Small intestine (tissue), 16 donors: ENCODE measurements at places on chromosomes 12 and 14. TPM values are rescaled to one million over a fixed set of nuclear protein-coding genes. Genes with fewer than 3 reads are reported as not detected.

Gene GPR84
- polyA plus RNA-seq, result not detected

Gene ACSM4
- polyA plus RNA-seq, result not detected

Gene CD163L1
- polyA plus RNA-seq, result 1.2 TPM

Gene AQP2
- not detected for polyA plus RNA-seq

Gene TTC6
- polyA plus RNA-seq, result 0.54 TPM

Gene SOCS2
- 14.7 TPM for polyA plus RNA-seq

Gene PIGH
- 53.9 TPM for polyA plus RNA-seq

DNA sequence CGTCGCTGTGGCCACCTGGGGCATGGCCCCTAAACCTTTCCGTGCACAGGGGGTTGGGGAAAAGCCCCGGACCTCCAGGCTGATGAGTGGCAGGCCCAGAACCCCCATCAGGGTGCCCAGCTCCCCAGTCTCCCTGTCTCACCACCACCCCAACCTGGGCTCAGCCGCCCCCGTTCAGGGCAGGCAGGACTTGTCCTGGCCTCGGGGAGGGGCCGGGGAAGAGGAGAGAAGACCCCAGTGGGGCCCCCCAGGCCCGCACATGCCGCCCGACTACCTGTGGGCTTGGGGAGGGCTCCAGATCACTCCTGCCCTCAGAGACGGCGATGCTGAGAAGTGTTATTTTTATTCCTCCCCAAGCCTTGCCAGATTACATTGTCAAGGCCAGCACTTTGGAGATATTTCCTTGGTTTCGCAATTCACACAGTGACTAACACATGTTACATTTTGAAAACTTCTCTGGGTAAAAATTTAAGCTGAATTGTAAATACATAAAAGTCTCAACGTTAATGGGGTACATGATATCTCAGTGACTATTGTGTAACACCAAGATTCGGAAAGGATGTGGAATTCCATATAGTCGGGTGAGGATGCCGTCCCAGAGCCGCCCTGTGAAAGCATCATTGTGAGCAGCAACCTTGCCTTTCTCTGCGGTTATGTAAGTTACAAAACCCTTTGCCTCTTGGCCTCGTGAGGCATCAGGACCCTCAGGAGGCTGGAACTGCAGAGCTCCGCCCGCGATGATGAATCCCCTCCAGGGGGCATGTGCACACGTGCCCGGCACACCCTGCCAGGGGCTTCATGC is 85.6 kb upstream of the DIO3 start:
- DNase-seq, result peak; percentile 9

- no peak for DNase-seq
Observed at GRCh38 chr12:2677142-2677880, 117.5 kb upstream of the FKBP4 start.

DNA sequence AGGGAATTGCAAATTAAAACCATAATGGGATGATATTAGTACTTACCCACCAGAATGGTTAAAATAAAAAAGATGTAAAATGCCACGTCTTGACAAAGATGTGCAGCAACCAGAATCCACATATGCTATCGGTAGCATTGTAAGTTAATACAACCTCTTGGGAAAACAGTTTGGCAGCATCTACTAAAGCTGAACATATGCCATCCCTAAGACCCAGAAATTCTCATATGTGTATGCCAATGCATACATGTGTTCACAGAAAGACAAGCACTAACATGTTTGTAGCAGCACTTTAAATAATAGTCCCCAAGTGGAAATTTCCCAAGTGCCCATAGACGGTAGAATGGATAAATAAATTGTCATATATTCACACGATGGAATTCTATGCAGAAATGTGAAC is 28.3 kb upstream of the SLC5A8 start:
- DNase-seq, result no peak

GRCh38 chr14:95320955-95321600 is 1.4 kb upstream of the CLMN start:
- DNase-seq, result no peak

DNA sequence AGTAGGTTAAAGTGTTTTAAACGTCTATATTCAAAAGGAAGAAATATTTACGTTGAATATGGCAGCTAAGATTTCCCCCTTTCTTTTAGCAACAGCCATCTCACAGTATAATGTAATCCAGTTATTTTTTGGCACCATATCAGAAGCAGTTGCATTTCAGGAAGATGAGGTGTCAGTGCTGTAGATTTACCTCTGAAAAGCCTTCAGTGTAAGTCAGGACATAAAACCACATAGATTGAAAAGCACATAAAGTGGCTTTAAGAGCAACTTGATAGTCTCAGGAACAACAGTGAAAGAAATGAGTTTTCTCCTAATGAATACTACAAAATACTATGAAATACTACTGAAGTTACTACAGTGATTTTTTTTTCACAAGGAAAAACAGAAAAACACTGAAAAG is 6.9 kb downstream of the MLH3 start:
- no peak for DNase-seq

GRCh38 chr14:88321692-88322503 is 1.2 kb downstream of the KCNK10 start:
- DNase-seq, result peak; percentile 18

GRCh38 chr14:99972748-99973466 is 92.3 kb upstream of the EVL start:
- no peak for DNase-seq

- DNase-seq, result no peak
Observed at GRCh38 chr12:25308756-25309155, 58.0 kb upstream of the KRAS start.

- peak; percentile 41 for DNase-seq
Observed at GRCh38 chr14:37711831-37712475, 116.5 kb downstream of the TTC6 start.

GRCh38 chr14:39988939-39989338 is 556.7 kb upstream of the FBXO33 start:
- peak; percentile 45 for DNase-seq

DNA sequence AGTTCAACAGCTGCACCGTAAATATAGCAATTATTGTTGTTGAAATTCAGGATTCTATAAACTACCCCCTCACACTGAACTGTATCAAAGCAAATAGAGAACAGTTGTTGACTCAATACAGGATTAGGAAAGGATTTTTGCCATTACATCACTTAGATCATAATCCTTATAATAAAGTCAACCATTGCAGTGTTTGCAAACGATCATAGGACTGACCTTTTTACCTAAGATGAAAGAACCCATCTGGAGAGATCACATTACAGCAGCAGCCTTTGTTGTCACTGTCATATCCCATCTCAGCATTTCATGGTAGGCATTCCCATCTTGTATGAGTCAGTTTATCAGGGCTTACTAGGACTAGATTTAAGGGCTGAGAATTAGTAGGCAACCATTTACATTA is 96.1 kb downstream of the IPO8 start:
- no peak for DNase-seq

DNA sequence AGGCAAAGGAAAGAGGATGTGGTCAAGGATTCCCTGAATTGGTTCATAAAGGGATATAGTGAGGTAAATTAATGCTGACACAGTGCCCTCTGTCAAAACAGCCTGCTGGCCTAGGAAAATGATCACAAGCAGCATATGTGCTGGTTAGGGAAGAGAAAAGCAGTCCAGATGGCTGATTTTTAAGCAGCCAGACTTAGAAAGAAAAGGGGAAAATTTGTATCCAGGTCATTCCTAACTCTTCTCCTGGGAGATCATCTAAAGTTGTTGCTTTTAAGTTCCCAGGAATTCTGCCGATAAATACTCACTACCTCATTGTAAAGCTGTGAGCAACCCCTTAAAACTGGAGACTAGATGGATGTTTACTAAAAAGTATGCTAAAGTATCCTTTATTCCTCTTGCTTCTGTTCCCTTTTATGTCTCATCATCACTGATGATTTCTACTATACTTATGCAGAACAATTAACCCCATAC is 46.4 kb upstream of the CNOT2 start:
- DNase-seq, result no peak

DNA sequence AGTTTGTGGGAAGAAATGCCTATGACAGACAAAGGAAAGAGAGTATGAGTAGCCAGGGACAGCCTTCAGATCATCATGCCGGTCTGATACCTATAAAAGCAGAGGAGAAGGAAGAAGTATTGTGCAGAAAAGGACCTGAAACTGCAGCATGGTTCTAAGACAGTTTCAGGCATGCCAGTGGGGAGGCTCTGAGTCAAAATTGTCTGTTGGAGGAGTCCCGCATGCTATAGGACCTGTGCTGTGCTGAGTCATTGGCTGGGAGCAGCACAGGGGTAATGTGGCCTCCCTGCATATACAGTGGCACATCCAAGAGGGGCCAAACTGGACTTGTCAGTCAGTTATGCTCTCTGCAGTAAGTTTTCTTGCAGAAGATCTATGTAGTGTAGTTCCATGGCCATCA is 40.7 kb downstream of the NEUROD4 start:
- no peak for DNase-seq

DNA sequence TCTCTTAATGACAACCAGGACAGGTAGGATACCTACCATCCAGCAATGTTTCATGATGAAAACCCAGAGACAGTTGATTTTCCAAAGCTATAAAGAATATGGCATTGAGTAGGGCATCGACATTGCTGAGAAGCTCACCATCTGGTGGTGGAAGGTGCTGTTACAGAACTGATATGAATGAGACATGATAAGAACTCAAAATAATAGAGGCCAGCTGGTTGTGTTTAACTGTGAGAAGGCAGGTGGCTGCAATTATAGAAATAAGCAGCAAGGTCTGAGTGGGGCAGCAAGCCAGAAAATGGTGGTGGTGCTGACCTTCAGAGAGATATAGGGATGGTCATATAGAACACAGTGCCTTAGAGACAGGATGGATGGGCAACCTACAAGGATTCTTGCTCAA is 449.7 kb downstream of the BTG1 start:
- no peak for DNase-seq

DNA sequence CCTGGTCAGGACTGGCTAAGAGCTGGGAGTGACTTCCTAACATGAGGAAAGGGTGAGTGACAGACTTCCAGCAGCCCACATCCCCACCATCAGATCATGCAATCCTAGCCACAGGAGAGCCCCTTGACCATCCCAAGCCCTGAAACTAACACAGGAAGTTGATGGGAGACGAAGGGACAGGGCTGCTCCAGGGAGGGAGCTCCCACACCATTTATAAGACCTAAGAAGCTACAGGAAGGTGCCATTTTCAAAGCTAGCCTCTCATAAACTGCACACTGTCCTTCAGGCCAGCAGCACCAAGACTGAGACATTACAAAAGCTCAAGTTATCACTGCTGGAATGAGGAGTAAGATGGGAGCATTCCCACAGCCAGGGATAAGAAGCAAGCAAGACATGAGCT is 19.4 kb downstream of the SLC25A21 start:
- no peak for DNase-seq

- no peak for DNase-seq
Observed at GRCh38 chr12:10557329-10557728, 51.6 kb downstream of the EIF2S3B start.

DNA sequence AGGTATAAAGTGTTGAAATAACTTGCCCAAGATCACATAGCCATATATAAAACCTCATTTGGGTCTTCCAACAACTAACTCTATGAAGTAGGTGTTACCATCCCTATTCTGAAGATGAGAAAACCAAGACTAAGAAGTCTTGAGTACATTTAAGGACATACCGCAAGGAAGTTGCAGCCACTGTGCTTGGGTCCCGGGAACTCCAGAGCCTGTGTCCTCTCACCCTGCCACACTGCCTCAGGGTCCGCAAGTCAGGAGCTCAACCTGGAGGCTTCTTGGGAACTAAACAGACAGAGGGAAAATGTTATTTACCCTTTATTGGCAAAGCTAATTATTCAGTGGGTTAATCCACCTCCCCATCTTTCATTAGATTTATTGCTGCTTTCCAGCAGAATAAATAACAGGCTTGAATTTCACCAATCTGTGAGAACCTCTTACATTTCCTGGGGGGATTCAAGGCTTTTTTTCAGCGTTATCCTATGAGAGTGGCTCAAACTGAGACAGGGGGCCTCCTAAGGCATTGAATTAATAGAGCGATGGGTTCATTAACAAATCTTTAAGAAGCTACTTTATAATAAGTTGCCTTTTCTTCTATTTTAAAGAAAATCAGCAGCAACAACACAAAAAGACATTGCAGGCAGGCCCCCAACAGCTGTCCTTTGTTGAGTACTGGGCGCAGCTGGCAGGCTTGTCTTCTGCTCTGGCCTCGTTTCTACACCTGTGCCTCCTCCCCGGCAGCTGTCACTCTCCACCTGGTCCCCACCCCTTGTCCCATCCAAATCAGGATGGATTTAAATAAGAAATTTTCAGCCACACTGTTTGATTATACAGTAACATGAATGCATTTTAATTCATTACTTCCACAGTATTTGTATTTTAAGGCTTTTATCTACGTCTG is 25.3 kb downstream of the PHLDA1 start:
- no peak for DNase-seq

GRCh38 chr12:52038447-52038846 is 12.8 kb upstream of the NR4A1 start:
- no peak for DNase-seq

- no peak for DNase-seq
Observed at GRCh38 chr14:22390195-22390594, 198.8 kb downstream of the DAD1 start.

DNA sequence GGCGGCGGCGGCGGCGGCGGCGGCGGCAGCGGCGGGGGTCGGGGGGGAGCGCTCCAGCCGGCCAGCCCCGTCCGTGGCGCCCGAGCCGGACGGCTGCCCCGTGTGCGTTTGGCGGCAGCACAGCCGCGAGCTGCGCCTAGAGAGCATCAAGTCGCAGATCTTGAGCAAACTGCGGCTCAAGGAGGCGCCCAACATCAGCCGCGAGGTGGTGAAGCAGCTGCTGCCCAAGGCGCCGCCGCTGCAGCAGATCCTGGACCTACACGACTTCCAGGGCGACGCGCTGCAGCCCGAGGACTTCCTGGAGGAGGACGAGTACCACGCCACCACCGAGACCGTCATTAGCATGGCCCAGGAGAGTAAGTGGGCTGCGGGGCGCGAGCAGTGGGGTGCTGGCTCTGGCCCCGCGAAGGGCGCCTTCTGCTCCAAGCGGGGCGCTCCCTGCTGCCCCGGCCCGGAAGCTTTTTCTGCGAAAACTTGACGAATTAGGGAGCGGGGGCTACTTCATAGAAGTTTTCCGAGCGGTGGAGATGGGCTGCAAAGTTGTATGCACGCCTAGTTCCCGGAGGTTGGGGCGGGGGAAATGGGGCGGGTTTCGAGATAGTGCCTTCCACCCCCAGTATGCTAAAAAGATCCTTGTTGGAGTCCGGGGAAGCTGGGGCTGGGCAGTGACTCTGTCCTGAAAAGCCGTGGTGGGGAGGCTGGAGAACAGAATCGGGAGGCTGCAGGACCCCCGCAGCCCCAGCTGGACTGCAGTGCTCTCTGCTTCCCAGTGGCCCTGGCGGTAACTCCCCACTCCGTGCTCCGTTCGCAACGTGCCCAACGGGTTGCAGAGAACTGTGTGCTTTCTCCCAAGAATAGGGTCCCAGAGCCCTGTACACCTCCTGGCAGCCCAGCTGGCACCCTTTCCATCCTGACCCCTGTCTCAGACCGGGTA is 751 bp downstream of the GDF11 start:
- DNase-seq, result peak; percentile 66

GRCh38 chr14:36450550-36450949 is 69.5 kb downstream of the NKX2-1 start:
- no peak for DNase-seq
